GF-D8 (cell line): ENCODE measurements at places on chromosomes 5 and 9.

DNA sequence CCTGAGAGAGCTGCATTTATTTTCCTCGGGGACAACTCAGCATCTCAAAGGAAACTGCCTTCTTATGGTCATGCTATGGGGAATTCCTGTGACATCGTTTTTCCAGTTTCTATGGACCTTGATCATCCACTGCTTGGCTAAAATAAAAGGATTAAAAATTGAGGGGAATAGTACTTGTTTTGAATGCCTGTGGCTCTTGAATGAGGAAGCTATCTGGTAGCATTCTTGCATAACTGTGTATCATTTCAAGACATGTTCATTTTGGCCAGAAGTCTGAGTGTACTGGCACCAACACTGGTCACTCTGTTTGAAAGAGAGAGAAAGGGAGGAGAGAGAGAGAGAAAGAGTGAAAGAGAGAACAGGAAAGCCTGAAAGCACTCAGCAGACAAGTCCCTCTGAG, 116.7 kb downstream of the DOCK2 start:
- no peak for DNase-seq

GRCh38 chr5:159104051-159104651, 4.4 kb upstream of the EBF1 start:
- no peak for DNase-seq

GRCh38 chr5:151097820-151098767, 17.3 kb upstream of the TNIP1 start:
- DNase-seq = no peak

- no peak for DNase-seq
Measured at GRCh38 chr5:86688406-86688805, 70.7 kb downstream of the COX7C start.

DNA sequence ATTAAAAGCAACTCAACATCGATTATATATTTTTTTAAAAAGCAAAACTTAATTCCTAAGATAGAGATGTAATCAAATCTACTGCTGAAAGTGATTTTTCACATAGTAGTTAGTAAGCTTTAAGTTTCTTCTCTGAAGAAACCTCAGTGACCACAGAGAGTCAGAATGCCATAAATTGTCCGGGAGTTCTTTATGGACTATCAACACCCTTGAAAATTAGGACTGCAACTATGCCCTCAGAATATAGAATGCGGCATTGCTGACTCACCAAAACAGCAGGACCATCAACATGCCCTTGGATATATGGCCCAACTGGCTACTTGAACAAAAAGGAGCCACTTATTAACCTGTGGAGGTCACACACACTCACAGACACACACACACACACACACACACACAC, 228.9 kb upstream of the SNX2 start:
- no peak for DNase-seq

DNA sequence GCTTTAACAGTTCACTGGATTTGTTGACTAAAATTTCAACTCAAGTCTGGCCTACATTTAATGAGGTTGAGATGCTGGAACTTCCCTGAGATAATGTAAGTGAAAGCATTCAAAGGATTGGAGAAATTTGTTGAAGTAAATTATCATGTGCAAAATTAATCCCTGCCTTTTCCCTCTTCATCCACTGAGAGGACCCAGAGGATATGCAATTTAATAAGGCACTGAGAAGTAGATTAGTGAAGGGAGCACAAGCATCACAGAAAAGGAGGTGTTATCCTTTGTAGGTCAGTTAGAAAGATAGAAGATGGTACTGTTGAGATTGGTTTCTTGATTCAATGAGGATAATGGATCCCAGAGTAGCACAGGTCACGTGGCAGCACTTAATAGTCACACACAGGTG, 42.6 kb upstream of the ANKRD31 start:
- DNase-seq = no peak

DNA sequence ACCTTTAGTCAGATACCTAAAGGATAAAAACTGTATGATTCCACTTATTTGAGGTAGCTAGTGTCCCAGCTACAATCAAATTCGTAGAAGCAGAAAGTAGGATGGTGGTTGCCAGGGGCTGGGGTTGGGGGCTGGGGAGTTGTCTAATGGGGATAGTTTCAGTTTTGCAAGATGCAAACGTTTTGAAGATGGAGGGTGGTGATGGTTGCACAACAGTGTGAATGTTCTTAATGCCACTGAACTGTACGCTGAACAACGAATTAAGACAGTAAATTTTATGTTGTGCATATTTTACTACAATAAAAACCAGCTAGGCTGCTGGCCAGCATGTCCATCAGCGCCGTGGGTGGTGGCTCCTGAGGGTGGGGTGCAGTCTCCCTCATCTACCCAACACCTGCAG, 137.8 kb downstream of the GADD45G start:
- no peak for DNase-seq
